ENCODE measurements at places on chromosomes 3 and 15.
A peak's percentile ranks its signal among the peaks of the same experiment; 100 is the strongest.

- DNase-seq, result no peak
Measured at GRCh38 chr15:82792068-82792467, 13.8 kb downstream of the FSD2 start.

- peak; percentile 12 for DNase-seq
Measured at GRCh38 chr15:33226559-33227181, 32.2 kb upstream of the FMN1 start.

GRCh38 chr15:63946524-63947065 is 99.7 kb downstream of the DAPK2 start:
- DNase-seq, result no peak

DNA sequence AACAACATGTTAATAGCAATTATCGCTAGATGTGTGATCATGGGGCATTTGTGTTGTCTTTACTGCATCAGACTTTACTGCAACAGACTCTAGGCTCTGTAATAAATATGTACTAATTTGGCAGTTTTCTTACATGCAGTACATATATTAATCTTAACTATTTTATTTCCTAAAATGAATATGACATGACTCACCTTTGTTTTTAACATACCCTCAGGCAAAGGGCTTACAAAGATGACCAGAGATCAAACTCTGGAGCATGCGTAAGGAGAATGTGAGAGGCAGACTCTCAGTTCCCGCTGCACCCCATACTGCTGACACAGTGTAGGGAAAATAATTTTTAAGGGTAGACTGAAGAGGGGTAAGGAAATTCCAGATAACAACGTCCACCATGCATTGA is 7.2 kb upstream of the FAM174B start:
- no peak for DNase-seq

DNA sequence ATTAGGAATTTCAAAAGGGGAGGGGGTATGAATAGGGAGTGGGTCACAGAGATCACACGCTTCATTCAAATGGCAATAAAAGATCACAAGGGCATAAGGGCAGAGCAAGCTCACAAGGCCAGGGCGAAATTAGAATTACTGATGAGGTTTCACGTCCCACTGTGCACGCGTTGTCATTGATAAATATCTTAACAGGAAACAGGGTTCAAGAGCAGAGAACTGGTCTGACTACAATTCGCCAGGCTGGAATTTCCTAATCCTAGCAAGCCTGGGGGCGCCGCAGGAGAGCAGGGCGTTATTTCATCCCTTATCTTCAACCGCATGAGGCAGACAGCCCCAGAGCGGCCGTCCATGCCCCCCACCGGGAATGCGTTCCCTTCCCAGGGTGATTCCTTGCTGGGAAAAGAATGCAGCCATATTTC is 18.1 kb upstream of the SMCO1 start:
- no peak for DNase-seq

DNA sequence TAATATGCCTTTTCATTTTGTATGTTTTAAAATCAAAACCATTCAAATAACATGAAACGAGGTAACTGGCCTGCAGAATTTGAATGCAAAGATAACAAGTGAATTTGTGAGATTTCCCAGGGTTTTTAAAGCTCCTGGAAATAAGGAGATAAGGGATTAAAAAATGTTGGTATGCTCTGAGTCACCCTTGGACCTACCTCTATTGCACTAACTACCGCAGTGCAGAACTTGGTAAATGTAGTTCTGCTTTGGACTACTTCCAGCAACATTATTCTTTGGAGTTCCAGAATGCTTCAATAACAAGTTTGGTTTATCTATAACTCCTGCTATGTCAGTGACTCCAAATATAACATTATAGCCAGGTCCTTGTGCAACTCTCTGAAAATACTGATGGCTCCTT is 201.7 kb downstream of the GAP43 start:
- no peak for DNase-seq

GRCh38 chr3:134544316-134544715 is 58.5 kb downstream of the CEP63 start:
- DNase-seq, result no peak
